Epithelial cell of prostate (primary cell): ENCODE measurements at places on chromosomes 2 and 18.

GRCh38 chr18:68298330-68298729 is 416.6 kb downstream of the TMX3 start:
- no peak for DNase-seq

- no peak for DNase-seq
Observed at GRCh38 chr18:69127873-69128500, 272.7 kb upstream of the DOK6 start.

DNA sequence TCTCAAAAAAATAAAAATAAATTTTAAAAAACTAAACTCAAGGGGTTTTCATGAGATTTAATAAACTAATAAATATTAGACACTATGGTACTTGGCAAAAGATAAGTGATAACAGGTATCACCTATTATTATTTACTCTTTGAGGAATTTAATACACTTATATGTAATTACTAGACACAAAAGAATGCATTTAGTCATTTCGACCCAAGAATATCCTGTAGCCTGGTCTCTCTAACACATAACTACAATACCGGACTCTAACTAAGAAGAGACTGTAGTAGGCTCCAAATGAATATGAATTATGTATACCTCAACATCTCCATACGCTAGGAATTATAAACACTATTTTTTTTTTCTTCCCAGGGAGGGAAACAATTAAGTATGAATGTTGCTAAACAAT is 850.7 kb downstream of the CPS1 start:
- DNase-seq = no peak

DNA sequence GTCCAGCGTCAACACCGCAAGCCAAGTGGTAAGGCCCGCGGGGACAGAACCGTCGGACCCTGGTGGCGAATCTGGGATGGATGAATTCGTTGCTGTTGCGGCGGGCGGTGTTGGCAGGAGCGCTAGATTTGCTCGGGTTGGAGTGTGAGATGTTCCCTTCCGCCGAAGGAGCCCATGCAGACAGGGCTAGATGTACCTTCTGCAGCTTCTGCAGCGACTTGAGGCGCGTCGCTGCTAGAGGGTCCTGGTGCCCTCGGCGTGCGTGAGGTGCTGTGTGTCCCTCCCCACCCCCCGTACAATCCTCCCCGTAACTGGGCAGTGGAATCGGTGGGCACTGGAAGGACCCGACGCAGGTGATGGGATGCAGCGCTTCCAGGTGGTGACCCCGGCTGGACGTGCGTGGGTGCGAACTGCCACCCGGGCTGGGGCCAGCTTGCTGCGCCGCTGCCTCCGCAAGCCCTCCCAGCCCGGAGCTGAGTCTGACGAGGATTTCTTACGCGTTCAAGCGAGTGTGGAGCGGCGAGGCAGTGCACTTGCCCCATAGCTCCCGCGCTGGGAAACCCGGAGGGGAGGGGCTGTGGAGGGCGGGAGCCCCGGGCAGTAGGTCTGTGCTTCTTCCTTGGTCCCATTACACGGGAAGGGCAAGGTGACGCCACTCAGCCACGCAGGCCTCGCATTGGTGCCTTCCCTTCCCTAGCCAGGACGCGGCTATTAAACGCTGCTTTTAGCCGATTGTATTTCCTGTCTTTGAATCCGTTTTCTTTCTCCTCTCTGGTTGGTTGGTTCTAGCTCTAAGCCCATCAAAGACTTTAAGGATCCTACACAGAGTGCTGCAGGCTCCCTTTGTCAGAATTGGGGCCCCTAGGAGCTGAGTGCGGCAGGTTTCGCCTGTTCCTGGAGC is 34.2 kb downstream of the CHRNA1 start:
- DNase-seq = no peak

DNA sequence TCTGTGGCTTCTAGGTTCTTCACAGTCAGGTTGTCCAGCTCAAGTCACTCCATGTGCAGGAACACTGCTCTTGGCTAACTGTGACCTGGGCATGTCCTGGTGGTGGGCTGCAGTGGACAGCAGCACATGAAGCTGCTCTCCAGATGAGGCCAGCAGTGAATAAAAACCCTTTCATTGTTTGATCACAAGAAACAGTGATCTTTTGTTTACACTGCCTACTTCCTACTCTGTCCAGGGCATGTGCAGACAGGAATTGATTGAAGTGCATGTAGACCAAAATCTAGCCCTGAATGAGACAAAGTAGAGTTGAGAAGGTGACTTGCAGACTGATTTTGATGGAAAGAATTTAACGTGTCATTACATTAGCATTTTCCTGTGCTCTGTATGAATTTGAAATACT is 34.9 kb downstream of the BCL2L11 start:
- DNase-seq = peak; percentile 59

- no peak for DNase-seq
Observed at GRCh38 chr18:45069546-45069945, 388.9 kb downstream of the SETBP1 start.

- no peak for DNase-seq
Observed at GRCh38 chr2:98519851-98520250, 75.2 kb downstream of the INPP4A start.

- DNase-seq = no peak
Observed at GRCh38 chr2:36655453-36655852, 41.1 kb upstream of the VIT start.

DNA sequence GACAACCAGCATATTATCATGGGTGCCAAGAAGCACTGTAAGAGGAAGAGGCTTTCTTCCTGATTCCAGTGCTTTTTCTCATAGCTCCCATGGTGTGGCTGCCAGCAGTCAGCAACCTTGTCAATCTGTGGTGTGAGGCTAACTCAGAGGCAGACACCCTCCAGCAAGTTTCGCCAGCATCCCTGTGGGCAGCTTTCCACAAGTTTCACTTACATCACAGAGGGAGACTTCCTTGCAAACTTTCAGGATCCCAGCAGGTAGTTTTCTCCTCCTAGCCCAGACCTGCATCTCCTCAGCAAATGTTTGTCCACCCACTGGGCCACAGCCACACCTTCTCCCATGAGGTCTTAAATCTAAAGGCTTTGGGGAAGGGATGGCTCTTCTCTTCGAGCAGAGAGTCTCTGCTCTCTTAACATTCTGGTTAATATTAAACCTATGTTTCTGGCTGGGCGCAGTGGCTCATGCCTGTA is 9.1 kb downstream of the DNAH7 start:
- peak; percentile 24 for DNase-seq

DNA sequence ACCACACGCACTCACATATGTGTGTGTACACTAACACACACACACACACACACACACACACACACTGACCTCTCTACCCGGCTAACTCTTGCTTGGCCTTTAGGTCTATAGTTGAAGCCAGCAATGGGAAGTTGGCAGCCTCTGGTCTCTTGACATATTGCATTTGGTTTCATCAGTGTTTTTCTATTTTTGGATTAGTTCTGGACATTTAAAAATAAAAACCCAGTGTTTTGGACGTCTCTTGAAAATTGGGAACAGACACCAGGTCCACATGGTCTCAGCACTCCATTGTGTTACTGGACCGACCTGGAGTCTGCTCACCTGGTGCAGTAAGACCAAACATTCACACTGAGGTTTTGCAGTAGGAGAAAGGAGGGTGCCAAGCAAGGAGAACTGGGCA is 50.4 kb upstream of the AFF3 start:
- DNase-seq = no peak

DNA sequence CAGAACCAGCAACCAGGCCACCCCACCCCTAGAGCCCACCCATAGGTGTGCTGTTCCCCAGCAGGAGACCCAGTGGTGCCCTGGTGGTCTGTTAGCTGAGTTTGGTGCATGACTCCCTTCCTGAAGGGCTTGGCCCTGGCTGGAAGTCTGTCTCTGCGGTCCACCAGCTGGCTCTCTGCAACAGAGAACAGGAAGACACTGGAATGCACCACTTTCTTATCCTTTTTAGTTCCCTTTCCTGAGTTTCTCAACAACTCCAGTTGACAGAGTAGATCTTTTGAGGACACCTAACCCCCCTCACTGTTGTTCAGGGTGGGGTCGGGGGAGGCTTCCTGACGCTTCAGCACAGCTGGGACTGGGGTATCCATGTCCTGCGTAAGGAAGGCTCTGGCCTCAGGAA is 11.9 kb upstream of the RPL37A start:
- no peak for DNase-seq

DNA sequence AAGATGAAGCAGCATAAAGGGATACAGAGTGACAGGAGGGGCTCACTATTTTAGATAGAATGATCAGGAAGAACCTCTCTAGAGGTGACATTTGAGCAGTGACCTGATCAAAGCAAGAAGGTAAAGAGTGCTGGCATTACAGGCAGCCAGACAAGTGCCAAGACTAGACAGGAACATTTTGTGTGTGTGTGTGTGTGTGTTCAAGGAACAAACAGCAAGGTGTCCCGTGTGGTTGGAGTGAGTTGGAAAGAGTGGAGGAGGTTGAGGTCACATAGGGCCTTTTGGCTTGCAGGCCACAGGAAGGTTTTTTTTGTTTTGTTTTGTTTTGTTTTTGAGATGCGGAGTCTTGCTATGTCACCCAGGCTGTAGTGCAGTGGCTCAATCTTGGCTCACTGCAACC is 25.7 kb downstream of the FZD5 start:
- no peak for DNase-seq

GRCh38 chr18:22557168-22557941 is 139.6 kb upstream of the CTAGE1 start:
- DNase-seq = no peak

- no peak for DNase-seq
Observed at GRCh38 chr2:55052129-55053061, 2.1 kb upstream of the RTN4 start.

- DNase-seq = no peak
Observed at GRCh38 chr2:24515335-24515734, 24.3 kb downstream of the NCOA1 start.

DNA sequence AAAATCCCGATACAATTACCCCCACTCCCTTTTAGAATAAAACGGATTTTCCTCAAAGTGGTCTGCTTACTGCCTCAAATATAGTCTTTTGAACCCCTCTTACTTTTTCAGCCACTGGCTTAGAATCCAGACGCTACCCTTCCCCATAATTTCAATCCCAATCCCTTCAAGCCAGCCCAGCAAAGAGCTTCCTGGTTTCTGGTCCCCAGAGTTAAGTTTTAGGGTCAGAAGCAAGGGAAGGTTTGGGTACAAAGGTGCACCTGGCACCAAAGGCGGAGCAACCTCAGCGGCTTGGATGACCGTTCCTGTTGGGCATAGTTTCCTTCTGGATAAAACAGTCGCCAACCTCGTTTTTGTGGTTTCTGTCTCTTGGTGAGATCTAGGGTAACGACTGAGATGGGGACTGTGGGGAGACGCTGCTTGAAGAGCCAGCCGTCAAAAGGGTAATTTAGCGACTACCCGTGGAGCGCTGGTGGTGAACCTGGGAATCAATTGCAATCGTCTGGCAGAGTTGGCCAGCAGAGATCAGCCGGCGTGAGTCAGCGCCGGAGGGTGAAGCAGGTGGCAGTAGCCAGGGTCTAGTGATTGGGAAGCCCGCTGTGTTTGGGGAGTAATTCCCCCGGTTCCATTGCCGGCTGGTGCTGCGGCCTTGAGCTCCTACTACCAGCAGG is 1.6 kb downstream of the FEV start:
- DNase-seq = no peak

DNA sequence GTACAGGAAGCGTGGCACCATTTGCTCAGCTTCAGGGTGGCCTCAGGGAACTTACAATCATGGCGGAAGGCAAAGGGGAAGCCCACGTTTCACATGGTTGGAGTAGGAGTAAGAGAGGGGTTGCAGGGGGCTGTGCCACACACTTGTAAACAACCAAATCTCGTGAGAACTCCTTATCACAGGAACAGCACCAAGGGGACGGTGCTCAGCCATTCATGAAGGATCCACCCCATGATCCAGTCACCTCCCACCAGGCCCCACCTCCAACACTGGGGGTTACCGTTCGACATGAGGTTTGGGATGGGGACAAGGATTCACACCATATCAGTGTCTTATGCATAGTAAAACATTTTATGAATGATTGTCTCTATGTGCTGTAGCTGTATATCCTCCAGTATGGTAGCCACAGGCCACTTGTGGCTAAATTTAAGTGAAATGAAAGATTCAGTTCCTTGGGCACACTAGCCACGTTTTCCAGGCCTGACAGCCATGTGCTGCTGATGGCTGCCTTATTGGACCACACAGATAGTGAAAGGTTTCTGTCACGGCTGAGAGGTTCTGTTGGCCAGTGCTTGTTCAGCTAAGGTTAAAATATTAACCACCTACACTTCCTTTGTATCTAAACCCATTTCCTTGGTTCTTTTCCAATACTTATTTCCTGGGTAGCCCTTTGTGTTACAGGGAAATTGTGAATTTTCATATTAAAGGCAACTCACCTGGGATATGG is 77.3 kb downstream of the AGAP1 start:
- no peak for DNase-seq

DNA sequence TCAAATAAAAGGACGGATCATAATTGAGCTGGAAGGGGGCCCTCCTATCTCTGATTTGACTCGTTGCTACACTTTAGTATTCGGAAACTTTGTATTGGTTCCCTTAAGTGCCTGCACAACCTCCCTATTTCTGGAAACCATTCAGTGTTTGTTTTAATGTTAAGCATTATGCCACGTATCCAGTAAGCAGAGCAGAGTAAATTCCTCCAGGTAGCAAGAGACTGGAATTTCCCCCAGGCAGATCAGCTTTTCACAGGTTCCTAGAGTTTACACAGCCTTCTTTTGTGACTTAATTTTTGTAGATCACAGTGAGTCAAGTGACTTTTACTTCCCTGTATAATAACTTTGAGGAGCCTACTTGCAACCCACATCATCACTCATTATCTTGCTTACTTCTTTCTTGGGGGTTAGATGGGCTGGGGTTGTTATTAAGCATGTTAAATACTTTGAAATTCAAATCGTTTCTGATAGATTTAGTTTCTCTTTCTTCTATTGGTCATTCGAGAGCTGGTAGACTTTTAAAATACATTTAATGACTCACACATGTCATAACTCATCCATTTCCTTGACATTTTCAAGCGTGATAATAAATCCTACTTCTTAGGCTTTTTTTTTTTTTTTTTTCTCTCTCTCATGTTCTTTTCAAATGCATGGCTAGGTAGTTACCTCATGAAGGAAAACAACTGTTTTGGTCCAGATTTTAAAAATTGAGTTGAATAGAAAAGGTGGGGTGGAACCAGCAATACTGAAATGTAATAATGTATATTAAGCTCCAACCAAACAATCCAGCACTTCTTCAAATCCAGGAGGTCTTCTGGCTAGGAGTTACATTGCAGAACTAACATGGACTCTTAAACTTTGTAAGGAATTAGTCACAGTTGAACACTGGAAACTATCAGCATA is 219.3 kb downstream of the NEDD4L start:
- DNase-seq = peak; percentile 49

- peak; percentile 84 for DNase-seq
Observed at GRCh38 chr2:14516844-14517243, 115.7 kb upstream of the LRATD1 start.

GRCh38 chr2:43086451-43087221 is 139.8 kb downstream of the ZFP36L2 start:
- peak; percentile 95 for DNase-seq

- peak; percentile 61 for DNase-seq
Observed at GRCh38 chr2:44433895-44434294, 72.1 kb downstream of the CAMKMT start.

DNA sequence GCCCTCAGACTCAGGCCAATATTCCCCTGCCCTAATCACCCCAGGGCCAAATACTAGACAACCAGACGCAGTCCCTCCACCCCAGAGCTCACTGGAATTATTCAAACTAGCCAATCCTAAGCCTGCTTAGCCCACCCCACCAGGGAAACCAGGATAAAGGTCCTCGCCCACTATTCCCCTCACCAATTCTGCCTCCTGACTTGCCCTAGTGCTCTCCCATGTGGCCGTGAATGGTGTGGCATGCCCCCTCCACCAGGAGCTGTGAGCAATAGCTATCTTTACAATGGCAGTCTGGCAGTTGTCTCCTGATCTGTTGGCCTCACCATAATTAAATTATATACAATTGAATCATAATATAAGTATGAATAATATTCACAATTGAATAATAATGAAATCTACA is 42.3 kb downstream of the FAM124B start:
- DNase-seq = no peak
